Upper lobe of left lung (tissue), 6 donors: ENCODE measurements at places on chromosomes 11 and 22. TPM values are rescaled to one million over a fixed set of nuclear protein-coding genes. Genes with fewer than 3 reads are reported as not detected.

MGAT3 gene
- 36.8 TPM for total RNA-seq

GRCh38 chr22:37497062-37497599 is 10.9 kb upstream of the MFNG start:
- DNase-seq: peak; percentile 57

DNA sequence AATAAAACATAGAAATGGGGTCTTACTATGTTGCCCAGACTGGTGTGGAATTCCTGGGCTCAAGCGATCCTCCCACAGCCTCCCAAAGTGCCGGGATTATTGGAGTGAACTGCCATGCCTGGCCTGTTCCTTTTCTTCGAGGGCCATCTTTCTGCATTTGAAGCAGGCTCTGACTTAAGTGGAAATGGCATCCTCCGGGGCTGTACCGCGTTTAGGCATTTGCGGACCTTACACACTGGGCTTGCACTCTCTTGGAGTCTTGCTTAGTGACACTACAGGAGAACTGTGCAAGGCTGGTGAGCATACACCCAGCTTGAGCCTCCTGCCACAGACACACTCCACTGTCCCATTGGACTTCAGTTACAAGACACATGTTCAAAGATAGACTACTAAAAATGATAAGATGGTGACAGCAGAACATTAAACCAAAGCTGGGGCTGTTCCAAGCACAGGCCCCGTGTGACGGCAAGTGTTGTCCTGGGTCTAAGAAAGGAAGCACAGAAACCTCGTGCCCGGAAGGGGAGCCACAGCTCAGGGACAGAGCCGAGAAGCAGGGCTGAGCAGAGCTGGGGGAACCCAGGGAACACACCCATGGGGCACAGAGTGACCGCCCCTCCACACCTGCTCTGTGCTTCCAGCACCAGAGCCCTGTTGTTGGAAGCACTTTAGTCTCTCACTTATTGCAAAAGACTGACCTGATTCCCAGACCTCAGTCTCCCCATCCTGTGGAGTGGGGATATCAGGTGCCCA is 59.0 kb upstream of the SHANK2 start:
- peak; percentile 8 for DNase-seq

DNA sequence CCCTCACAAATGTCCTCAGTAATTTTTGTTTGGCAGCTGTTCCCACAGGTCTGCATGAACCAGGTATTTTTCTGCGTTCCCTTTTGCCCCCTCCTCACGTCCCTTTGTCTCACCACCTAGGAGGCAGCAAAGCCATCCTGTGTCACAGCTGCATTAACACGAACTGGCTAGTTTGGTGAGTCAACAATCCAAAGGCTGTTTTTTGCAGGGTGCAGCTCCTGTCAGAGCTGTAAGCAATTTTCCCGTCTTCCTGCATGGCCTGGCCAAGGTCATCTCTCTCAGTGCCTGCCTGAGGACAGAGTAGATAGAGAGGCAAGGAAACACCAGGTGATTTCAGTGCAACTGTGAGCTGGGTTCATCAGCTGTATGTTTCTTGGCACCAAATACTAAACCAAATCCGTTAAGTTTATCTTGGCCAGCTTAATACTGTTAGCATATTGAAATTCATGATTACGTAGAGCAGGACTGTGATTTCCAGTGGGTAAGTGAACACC is 20.6 kb upstream of the VSIG10L2 start:
- no peak for DNase-seq

DNA sequence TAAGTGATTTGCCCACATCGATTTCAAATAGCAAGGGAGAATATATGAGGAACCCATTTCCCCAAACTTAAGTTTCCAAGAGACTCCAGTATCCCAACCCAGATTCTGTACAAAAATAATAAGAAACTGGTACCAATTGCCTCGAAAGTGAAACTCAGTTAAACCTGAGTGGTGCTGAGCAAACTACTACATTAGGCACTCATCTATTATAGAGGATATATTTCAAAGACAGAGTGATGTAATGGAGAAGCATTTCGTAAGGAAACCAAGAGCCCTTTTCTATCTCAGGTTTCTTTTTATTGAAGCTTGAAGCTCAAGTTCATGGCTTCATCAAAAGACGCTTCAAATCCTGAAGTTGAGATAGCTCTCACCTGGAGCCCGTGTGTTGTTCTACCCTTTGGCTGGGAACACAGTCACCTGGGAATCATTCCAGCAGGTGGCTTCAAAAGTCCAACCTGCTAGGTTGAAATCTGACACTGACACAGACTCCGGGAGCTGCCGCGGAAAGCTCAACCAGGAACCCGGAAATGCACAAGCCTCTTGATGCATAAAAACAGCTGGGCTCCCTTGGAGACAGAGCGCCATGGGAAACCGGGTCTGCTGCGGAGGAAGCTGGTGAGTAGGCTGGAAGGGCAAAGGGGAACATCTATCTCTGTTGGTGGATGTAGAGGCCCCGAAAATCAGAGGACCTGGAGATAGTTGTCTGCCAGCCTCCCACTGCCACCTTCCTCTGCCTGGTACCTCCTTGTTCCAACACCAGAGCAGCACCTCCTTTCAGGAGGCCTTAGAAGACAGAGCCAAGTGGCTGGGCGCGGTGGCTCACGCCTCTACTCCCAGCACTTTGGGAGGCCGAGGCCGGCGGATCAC is at the start of gene C11orf52:
Gene C11orf52, plus strand, starts transcription at position 524 of the 867 bp plus-strand sequence. Its CDS starts 60 bp downstream, at position 584.
- DNase-seq: no peak

- DNase-seq: no peak
Measured at GRCh38 chr11:9250139-9250582, 15.0 kb downstream of the DENND5A start.

DNA sequence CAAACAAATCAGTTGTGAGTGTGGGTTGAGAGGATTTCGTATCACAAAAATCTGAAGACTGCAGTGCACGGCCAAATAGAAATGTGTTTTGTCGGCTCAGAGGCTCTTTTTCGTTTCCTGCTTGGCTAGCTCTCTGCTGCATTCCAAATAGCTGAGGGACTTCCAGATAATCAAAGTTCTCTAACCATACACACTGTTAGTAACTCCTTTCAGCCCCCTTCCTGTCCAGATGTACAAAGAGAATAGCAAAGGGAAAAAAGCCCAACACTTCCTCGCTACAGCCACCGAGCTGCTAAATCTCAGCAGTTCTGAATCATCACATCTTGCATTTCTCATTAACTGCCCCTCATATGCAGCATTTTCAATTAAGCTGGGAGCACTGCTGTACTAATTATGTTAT is 203.1 kb downstream of the TENM4 start:
- DNase-seq: no peak

- DNase-seq: no peak
Measured at GRCh38 chr11:110919241-110919922, 207.1 kb upstream of the ARHGAP20 start.

DNA sequence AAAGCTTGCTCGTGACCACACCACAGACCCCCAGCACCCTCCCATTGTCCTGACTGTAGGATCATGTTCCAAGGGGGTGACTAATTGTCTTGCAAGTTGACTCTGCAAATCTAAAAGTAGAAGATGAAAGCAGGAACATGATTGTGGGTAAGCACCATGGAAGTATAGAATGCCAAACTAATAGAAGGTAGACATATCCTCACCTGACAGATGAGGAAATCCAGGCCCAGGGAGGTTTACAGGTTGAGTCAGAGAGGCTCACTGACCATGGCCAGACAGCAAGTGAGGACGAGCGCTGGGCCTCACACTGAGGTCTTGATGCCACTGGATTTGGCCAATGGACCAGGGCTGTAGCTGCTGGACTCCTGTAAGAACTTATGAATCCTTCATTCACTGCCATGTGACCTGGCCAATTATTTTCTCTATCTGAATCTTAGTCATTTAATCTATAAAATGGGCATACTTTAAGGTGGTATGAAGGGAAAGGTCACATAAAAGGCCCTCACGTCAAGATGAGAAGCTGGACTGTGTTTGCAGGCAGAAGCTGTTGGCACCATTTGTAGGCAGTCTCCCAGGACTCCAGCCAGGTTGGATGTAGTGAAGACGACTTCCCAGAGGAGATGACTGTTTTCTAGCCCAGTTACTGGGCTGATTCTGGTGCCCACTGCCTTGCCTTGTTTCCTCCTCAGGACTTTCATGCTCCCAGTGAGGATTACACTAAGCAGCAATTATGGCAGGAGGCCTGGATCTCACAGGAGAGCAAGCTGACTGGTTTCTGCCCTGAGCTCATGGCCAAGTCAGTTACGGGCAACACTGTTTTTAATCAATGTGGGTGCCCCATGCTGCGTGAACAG is 54.6 kb downstream of the GAB4 start:
- no peak for DNase-seq

GRCh38 chr11:57547854-57548377 is 10.5 kb downstream of the SMTNL1 start:
- DNase-seq: no peak

DNA sequence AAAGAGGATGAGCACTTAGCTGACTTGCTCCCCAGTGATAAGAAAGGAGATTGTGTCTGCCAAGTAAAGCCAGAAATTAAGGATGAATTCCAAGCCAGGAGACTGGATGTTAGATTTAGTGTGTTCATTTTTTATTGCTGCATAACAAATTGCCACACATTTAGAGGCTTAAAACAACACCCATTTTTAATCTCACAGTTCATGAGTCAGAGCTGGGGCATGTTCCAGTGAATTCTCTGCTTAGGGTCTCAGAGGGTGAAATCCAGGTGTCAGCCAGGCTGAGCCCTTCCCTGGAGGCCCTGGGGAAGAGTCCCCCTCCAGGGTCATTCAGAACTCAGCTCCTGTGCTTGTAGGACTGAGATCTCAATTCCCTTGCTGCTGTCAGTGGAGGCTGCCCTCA is 352.8 kb downstream of the BUD13 start:
- DNase-seq: no peak

SPI1 gene
- 215 TPM for total RNA-seq

DNA sequence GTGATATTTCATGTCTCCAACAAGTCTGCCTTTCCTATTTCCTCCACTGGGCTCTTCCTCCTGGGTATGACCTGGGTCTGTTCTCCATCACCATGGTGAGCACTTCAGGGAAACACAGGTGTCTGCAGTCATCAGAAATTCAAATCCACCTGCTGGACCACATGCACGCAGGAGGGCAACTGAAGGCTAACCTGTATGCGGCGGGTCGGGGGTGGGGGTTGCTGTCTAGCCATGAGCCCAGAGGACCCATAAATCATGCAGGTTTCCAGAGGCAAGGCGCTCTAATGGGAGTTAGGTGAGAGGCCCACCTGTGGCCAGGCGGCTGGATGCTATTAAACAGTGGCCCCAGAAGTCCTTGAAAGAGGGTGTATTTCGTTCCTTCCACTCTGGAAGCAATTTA is 11.1 kb upstream of the PAMR1 start:
- no peak for DNase-seq

GRCh38 chr22:31719850-31720471 is 30.0 kb downstream of the PRR14L start:
- DNase-seq: no peak

GRCh38 chr11:61891331-61892084 is at the start of gene FADS3:
Gene FADS3 (minus strand): TSS chr11:61891545. CDS start chr11:61891381, 164 bp downstream.
- peak; percentile 96 for DNase-seq

GRCh38 chr11:84905411-84905810 is 721.7 kb downstream of the DLG2 start:
- no peak for DNase-seq

GRCh38 chr11:67820081-67820480 is 145.7 kb upstream of the ALDH3B2 start:
- DNase-seq: no peak
